ENCODE measurements at places on chromosomes 5 and 9. TPM values are rescaled to one million over a fixed set of nuclear protein-coding genes. Genes with fewer than 3 reads are reported as not detected.

The CCDC180 gene
- under 0.01 TPM for total RNA-seq

The ELOVL7 gene
- total RNA-seq = 0.16 TPM

The TMEM267 gene
- total RNA-seq = 11.0 TPM

The ZFP2 gene
- under 0.01 TPM for total RNA-seq

Data from cardiac atrium fibroblast (primary cell).